Right atrium auricular region (tissue), 2 donors: ENCODE measurements at places on chromosomes 7 and 10. TPM values are rescaled to one million over a fixed set of nuclear protein-coding genes. Genes with fewer than 3 reads are reported as not detected.

SPDYE6 gene
- total RNA-seq: not detected

ZNF853 gene
- total RNA-seq: 25.2 TPM

ANKRD1 gene
- 8,672 TPM for total RNA-seq

NPSR1 gene
- total RNA-seq: not detected
